ENCODE measurements at places on chromosomes 12 and 14.

- no peak for DNase-seq
These were observed 103.5 kb downstream of the WSCD2 start for GRCh38 chr12:108232565-108232964.

DNA sequence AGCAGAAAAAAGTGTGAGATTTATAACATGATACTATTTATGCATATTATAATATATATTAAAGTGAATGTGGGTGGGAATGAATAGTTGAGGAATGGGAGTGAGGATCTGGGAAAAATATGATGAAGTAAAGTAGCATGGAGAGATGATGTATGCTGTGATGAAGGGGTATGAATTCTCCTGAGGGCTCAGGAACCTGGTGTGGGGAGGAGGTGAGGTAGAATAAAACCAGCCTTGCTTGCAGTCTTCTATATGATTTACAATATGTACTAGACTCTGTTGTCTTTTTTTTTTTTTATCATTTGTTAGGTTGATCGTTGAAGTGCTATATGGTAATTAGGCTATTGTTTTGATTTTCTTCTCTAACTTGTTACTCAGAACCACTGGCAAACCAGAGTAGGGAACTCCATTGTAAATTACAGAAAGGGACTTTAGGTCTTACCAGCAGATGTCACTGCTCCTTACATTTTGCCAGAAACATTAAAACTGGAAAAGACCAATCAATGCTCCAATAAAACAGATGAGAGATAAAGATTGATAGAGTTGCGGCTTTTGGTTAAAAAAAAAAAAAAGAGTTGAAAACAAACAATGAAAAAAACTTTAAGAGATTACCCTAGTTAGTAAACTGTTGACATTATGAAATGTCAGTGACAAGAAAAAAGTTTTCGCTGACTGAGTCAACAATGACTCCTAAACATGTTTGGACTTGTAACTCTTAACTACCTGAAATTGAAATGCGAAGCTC, 39.9 kb downstream of the ATL1 start:
- peak; percentile 34 for DNase-seq

GRCh38 chr14:66378712-66379505, 107.3 kb upstream of the CCDC196 start:
- DNase-seq = no peak

- no peak for DNase-seq
These were observed 1.6 kb upstream of the MNAT1 start for GRCh38 chr14:60732840-60733483.

DNA sequence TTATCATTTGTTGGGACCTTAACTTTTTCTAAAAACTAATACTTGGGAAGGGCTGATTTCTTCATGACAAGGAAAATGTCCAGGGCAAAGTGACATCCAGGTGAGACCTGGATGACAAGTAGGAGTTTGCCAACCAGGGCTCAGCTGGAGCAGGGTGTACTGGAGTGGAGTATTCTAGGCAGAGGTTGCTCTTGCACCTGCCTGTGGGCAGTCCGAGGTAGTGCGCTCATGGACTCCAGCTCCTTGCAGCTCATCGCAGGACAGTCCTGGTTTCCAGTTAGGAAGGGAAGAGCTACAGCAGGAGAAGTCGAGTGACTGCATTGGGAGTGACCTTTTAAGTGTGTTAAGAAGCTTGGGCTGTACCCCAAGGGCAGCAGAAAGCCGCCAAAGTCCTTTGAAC, 175.9 kb downstream of the PELI2 start:
- DNase-seq = no peak

DNA sequence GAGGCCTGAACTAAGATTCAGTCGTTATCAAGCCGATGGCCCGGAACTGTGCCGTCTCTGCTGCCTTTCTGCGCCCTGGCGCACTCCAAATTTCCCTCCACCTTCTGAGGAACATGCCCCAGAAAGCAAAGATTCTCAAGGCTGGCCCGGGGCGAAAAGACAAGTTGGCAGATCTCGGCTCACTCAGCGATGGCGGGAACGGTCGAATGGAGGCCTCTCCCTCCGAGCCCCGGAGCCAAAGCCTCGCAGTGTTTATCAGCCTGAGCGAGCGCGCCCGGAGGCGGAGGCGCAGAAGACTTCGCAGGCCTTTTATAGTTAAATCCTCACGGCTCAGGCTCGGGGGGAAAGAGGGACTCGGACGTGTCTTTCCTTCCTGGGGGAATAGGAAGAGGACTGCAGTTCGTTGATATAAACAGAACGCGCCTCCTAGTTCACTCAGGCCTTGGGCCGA, 5.6 kb downstream of the TBX5 start:
- DNase-seq = no peak

DNA sequence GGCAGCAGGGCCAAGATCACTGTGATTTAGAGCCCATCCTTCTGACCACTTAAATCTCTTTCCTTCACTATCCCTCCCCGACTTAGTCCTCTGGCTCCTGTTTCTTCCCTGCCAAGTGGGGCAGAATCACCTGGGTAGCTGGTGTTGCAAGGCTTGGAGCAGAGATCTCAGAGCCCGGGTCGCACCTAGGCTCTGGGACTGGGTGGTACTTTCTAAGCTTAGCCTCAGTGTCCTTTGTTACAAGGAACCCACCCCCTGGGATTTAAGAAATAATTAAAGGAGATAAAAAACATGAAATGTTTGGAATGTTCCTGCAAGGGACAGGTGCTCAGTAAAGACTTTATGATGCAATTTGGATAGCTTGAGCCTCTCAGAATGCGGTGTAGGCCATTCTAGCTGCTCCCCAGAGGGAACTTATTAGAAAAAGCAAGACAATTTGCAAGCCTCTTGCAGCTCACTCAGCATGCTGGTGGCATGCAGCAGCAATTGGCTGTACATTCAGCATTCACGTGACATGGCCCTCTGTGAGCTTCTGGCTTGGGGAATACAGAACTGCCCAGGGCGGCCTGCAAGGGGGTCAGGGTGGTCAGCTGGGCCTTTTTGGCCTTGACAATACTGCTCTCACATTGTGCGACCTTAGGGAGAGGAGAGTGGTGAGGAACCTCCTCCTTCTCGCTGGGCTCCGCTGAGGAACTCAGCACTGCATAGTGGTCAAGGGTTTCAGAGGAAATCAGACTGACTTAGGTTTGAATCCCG, 16.8 kb downstream of the C14orf132 start:
- no peak for DNase-seq

DNA sequence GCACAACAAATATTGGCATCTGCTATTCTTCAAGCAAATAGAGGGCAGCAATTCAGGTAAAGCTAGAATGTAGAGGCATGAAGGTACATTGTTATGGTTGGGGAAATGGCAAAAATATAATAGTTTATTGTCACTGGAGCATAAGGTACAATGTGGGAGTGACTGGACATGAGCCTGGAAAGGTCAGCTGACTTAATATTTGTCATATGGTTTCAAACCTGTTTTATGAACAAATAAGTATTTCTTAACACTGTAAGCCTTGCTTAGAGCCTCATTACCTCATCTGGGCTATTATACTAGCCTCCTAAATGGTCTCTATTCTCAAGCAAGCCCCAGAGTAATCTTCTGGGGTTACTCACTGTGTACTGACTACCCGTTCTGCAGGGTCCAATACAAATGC, 33.7 kb downstream of the FAM177A1 start:
- no peak for DNase-seq

- DNase-seq = no peak
These were observed 285.1 kb upstream of the NOS1 start for GRCh38 chr12:117646520-117646919.

DNA sequence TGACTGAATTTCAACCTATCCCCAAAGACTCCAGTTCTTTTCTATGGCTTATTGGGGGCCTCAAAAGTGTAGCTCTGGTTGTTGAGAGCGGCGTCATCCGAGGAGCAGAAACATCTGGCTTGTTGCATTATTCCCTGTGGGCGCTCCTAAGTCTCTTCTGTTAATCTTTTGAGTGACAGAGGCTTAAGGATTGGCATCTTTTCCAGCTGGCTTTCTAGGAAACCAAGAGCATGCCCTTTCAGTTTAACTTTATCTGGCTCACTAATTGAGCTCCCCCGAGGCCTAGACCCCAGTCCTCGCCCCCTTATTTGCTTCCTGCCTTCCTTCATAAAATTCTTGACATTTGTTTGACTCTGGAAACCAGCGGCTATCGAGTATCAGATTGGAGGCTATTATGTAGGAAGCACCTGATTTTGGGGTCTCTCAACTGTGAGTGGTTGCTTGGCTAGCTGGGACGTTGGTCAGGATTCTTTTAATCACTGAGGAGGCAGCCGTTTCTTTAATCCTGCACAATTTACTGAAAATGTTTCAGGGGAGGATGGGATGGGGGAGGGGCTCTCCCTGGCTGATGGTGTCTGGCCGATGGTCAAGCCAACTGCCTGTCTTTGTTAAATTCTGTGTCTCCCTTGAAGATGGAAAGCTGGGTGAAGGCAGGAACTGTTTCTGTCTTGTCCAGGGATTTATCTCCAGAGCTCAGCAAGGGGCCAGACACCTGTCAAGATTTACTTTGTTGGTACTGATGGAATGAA, 3.1 kb downstream of the SMOC1 start:
- no peak for DNase-seq

DNA sequence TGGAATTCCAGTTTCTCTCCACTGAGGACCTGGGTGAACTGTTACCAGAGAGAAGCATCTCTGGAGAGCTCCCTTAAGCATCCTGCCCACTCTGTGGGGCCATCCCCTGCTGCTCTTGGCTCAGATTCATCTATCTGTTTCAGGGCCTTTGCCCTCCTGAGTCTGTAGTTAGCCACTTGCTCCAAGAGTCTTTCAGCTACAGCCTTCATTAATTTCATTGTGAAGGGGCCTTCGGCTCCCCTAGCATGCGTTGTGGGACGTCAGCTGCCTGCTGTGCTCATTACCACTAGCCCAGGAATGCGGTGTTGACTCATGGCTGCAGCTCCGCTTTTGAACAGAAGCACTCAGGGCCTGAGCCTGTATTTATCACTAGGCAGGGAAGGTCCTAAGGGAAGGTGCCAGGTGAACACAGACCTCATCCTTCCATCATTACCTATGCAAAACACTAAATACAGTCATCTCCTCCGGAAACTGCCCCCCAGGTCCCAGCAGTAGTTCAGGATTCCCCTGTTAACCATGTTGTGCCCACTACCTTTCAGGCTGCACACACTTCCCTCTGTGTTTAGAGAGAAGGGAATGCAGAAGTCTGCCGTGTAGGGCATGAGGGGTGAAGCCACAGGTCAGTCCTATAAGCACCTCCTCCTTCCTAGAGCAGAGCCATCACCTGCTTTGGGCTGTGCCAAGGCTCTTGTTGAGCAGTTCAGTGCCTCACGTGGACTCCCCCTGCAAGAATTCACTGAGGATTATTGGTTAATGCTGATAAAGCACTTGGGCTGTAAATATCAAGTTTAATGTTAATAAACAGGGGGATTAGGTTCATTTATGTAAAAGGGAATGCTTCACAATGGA, 191.4 kb downstream of the CACNA1C start:
- DNase-seq = no peak

DNA sequence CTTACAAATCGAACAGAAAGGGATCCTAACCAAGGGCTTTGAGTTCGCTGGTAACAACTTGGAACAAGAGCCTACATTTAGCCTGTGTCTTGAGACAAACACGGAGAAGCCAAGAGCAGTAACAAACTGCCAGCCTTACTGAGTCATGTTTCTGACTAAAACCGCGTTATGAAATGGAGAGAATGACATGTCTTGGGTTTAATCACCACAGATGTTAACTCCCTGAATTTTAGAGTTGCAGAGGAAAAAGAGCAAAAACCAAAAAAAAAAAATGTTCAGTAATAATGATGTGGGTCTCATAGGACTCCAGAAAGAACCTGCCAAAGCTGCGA, 1.0 kb downstream of the BLTP3B start:
- peak; percentile 80 for DNase-seq

GRCh38 chr12:13599176-13599575, 382.2 kb downstream of the GRIN2B start:
- DNase-seq = no peak

DNA sequence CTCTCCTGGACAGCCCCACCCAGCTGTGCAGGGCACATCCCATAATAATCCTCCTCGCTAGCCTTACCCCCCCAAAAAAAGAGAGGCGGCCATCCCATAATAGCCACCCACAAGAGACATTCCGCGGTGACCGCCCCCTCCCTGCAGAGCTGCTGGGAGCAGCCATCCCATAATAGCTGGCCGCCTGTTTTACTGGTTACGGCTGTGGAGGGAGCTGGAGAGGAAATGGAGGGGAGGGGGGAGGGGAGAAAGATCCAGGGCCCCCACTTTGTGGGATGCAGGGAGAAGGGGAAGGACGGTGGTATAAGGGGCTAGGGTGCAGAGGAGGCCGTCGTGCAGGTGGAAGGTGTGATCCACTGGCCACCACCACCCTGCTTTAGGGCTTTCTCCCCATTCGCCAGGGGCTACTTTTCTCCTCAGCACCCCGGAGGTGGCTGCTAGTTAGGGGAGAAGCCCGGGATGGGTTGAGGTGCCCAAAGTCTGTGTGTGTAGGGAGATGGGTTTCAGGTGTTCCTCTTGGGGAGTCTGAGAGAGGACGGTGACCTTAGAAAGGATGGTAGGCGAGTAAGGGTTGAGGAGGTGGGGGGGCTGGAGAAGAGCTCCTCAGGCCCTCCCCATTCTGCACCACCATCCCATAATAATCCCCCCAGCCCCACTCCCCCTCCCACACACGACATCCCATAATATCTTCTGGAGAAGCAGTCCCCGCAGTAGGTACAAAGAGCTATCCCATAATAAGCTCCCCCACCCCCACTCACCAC, 6.0 kb upstream of the CHD4 start:
- no peak for DNase-seq

DNA sequence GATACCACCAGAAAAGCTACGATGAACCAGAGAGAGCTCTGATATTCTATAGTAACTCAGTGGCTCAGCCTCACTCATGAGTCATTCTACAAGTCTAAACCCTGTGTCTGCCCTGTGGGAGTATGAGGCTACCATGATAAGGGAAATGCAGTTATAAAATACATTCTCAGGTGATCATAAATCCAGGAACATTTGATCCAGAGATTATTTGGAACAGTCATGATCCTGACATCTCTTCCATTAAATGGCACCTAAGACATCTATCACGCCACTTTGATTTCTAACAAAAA, 202.6 kb upstream of the RASSF8 start:
- DNase-seq = no peak

DNA sequence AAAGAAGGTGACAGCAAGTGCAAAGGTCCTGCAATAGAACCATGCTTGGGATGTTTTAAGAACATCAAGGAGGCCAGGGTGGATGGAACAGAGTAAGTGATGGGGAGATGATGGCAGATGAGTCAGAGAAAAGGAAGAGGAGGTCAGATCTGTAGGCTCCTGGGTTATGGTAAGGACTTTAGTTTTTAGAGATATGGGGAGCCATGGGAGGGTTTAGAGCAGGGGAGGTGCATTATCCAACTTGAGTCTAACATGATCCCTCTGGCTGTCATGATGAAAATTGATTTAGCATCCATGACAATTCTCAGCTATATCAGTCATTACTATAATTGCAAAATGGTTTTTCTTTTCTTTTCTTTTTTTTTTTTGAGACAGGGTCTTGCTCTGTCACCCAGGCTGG, 7.3 kb upstream of the PLBD2 start:
- no peak for DNase-seq

- no peak for DNase-seq
These were observed 6.7 kb upstream of the KCNH5 start for GRCh38 chr14:63051992-63052391.

GRCh38 chr14:99753225-99754140, 39.7 kb upstream of the EML1 start:
- DNase-seq = no peak

All from inflammatory macrophage treated with lipopolysaccharide for 1 hour (primary cell).